ENCODE measurements at places on chromosomes 2 and 18.

- no peak for DNase-seq
These were observed 113.0 kb upstream of the MAPRE2 start for GRCh38 chr18:34928088-34928753.

- no peak for DNase-seq
These were observed 19.8 kb downstream of the ACMSD start for GRCh38 chr2:134858245-134858644.

DNA sequence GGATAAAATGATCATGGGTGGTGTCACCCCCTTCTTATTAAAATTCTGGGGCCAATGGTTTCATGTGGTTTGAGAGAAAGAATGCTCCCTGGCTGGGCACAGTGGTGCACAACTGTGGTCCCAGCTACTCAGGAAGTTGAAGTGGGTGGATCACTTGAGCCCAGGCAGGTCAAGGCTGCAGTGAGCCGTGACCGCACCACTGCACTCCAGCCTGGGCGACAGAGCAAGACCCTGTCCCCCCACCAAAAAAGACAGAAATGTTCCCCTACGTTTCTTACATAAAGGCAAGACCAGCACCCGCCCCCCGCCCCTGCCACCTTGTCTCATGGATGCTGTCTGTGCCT lies 53.0 kb upstream of the ID2 start:
- no peak for DNase-seq

- DNase-seq = no peak
These were observed 61.9 kb upstream of the ALPP start for GRCh38 chr2:232316461-232317330.

DNA sequence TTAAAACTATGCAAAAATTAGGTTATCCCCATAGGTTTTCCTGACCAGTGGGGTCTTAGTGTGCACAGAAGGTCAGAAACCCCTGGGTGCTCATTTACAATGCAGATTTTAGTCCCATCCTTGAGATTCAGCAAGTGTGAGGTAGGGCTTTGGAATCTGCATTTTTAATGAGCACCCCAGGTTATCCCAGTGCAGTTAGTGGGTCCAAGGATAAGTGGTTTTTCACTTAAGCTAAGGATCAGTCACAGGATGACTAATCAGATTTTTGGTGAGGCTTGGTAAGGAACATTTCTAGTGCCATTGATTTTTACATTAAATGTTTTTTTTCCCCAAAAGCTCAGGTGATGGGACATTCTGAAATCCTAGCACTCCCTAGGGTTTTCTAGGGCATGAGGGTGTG lies 50.7 kb upstream of the MGAT5 start:
- DNase-seq = no peak

DNA sequence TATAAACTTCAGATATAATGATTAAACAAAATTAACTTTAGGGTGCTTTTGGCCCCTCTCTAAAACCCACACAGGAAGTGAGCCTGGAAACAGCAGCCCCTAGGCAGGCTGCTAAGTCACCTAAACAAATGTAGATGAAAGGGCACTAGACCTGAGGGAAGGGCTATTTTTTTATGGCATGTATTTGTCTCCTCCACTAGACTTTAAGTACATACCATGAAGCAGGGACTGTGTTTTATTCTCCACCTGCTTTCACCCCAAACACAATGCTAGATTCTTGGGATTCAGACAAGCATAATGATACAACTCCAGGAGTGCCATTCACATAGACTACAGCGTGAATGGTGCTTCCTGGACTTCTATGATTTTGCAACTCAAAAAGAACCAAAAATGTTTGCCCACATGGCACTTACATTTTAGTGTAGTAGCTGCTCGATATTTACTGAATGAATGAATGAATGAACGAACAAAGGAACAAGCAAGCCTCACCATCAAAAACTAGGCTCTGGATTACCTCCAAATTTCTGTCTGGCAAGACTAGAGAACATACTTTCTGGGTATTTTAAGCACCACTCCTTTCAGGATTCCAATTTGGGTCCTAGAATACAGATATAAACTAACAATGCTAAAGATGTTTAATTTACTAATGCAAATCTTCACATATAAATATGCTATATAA lies 10.1 kb downstream of the ATAD2B start:
- no peak for DNase-seq

GRCh38 chr2:23425338-23425871 lies 40.4 kb downstream of the KLHL29 start:
- DNase-seq = no peak

- DNase-seq = no peak
These were observed 145.6 kb downstream of the ANKRD44 start for GRCh38 chr2:197165020-197165419.

DNA sequence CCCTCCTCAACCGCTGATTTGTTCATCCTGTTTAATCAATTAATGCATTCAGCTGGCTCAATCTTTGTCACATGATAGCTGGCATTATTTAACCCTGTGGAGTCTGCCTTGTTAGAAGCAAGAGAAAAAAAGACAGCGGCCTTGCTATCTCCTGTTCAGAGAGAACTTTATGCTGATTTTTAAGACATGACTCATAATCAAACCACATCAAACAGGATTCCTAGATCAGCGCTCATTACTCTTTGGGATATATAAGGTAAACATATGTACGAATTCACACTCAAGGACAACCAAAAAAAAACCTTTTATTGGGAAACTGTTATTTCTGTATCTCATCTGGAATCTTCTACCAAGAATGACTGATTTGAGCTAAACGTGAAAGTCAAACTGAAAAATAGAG lies 195.1 kb downstream of the C1D start:
- no peak for DNase-seq

- DNase-seq = no peak
These were observed 20.7 kb upstream of the DNAH6 start for GRCh38 chr2:84495539-84496146.

- no peak for DNase-seq
These were observed 226.3 kb upstream of the SMAD7 start for GRCh38 chr18:49177071-49177470.

DNA sequence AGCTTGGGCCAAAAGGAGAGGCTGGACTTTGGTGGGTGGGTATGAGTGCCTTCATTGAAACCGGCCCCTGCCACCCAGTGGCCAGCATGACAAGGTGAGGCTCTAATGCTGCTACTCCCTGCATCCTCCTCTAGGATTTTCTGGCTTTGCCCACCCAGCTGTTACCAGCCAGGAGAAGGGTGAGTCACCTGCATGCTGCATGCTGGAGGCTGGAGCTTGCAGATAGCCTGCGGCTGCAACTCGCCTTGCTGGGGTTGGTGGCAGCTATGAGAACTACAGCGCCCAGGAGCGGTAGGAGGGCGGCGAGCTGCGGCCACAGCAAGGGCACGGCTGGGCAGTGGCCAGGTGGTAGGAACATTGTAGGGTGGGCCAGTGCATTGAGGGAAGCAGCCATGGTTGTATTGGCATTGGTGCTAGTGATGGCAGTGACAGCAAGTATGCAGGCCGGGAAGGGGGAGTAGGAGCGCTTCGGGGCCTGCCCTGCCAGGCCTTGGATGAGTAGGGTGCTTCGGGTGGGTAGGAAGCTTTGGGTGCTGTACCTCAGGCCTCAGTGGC lies 75.4 kb upstream of the SLC35G4 start:
- DNase-seq = no peak

DNA sequence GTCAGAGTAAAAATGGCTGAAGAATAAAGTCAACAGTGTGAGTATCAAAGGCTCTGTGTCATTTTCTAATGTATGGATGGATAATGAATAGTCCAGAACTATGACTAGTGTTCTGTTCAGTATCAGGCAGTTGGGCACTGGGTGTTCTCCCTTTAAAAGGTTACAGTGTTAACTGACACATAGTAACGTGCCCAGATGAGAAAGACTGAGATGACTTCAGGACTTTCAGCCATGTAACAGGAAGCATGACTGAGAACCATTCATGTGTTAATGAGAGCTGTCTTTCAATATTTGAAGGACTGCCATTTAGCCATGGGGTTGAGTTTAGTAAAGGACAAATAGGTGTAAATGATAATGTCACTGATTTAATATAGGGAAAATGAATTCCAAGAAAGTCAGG lies 187.1 kb downstream of the GULP1 start:
- DNase-seq = no peak

DNA sequence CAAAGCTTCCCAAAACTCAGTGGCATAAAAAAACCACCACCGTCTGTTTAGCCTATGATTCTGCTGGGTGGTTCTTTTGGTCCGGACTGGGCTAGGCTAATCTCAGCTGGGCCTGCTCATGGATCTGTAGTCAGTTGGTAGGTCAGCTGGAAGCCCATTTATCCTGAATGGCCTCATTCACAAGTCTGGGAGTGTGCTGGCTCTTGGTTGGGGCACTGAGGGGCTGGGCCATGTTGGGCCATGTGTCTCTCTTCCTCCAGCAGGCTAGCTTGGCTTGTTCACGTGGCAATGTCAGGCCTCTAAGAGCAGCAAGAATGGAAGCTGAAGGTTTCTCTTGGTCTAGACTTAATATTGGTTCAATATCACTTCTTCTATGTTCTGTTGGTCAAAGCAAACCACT lies 95.7 kb upstream of the HS6ST1 start:
- DNase-seq = no peak

DNA sequence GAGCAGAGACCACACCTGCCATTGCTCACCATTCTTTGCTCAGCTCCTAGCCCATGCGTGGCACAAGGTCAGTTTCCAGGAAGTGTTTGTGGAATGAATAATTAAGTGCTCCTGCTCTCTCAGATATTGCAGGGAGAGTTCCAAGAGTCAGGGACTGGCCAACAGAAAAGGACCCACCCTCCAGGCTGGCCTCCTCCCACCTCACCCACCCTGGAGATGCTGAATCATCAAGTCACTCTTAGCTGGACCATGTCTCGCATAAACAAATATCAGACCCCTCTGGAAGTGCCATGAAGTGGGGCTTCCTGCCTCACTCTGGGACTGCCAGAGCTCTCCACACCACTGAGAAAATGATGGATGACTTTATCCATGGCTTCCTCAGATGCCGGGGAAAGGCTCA lies 256.0 kb downstream of the TNS1 start:
- DNase-seq = no peak
